ENCODE measurements at places on chromosomes 2 and 18.

GRCh38 chr2:223117533-223117932 is 65.5 kb downstream of the KCNE4 start:
- no peak for DNase-seq

DNA sequence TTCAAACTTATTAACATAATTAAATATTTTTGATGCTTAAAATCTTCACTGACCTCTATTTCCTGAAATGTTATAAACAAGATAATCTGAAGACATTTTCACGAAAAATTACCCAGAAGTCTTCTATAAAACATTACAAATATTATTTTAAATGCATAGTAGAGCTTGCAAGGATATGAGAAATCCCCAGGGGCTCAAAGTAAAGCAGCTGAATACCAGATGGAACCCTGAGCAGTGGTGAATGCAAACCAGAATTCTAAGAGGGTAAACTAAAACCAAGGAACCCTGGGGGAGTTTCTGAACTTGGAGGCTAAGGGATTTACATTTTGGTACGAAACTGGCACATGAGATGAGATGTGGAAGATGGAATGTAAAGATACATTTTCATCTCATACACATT is 83.6 kb downstream of the FSHR start:
- DNase-seq = no peak

- no peak for DNase-seq
Measured at GRCh38 chr2:41863062-41863461, 184.8 kb upstream of the PKDCC start.

- DNase-seq = no peak
Measured at GRCh38 chr2:143877876-143878530, 641.9 kb downstream of the ZEB2 start.

GRCh38 chr2:159219394-159219998 is 67.0 kb downstream of the WDSUB1 start:
- no peak for DNase-seq

DNA sequence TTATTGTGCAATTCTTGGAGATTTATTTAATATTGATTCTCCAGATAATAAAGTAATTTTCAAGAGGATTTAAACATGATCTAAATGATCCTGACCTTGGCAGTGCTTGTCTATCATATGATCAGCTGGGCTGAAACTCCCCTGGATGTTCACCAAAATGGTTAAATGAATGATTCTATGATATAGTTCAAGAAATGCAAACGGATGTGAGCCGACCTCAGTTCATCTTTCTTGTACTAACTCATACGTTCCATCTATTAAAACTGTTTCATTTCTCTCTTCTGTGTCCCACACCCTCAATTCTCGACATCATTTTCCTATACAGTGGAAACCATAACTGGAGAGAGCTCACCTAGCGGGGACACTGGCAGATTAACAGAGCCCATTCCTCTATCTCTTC is 281.7 kb upstream of the CCDC68 start:
- DNase-seq = no peak

- DNase-seq = no peak
Measured at GRCh38 chr2:239114616-239115265, 266.9 kb downstream of the TWIST2 start.

GRCh38 chr2:15198051-15198450 is 363.1 kb downstream of the NBAS start:
- no peak for DNase-seq

DNA sequence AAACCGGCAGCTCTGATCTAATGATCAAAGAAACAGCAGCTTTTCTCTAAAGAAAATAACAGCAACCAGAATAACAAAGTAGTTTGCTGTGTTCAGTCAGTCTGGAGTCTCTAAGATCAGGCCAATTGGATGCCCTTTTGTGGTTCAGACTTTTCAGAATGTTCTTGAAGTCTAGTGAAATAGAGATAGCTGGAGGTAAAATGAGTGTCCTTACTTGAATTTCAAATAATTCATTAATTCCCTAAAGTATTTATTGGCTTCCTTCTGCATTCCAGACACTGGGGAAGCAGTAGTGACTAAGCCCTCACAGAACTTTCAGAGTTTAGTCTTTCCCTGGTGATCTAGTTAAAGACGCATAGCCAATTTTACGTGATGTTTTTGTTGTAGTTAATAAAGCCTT is 58.7 kb downstream of the C18orf54 start:
- DNase-seq = no peak

DNA sequence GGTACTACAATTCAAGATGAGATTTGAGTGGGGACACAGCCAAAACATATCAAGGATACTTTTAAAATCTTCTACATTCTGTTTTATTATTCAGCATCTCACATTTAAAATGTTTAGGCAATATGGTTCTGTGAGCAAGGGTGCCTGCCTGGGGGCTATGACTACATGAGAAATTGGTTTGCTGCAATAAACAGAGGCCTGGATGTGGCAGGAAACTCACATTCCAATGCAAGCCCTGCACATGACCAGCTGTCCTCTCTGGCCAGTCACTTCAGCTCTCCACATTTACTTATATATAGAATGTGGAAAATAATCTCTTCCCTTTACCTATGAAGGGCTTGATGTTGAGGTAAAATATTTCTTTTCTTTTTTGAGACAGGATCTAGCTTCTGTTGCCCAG is 193.4 kb downstream of the LRRTM1 start:
- no peak for DNase-seq

GRCh38 chr2:111207851-111208250 is 87.1 kb downstream of the BCL2L11 start:
- DNase-seq = no peak

DNA sequence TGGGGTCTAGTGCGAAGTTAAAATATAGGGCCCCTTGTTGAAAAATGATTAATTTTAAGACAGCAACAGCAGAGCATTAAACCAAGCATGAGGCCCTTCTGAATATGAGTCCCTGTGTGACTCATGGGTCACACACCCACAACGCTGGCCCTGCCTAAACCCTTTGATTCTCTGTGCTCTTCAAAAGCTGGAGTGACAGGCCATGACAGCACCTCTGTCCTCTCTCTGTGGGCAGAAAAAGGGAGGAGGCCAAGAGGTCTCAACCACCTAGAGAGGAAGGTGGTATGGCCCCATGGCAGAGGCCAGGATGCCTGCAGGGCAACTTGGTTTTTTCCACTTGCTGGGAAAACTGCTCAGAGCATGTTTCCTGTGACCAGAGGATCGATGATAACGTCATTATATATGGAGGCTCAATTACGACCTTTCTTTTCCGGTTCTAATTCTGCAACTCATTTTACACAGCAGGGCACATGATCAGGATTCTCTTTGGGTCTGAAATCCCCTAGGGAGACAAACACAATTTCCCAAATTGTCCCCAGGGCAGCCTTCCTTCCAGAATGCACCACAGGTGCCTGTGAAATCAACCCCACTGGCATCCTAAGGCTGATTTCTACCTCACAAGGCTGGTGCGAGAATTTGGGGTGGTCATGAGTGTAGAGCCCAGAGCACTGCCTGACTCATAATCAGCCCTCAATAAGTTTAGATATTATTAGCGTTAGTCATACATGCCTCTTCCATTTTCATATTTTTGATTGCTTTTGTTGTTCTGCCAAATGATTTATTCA is 102.0 kb upstream of the PPP1CB start:
- no peak for DNase-seq

DNA sequence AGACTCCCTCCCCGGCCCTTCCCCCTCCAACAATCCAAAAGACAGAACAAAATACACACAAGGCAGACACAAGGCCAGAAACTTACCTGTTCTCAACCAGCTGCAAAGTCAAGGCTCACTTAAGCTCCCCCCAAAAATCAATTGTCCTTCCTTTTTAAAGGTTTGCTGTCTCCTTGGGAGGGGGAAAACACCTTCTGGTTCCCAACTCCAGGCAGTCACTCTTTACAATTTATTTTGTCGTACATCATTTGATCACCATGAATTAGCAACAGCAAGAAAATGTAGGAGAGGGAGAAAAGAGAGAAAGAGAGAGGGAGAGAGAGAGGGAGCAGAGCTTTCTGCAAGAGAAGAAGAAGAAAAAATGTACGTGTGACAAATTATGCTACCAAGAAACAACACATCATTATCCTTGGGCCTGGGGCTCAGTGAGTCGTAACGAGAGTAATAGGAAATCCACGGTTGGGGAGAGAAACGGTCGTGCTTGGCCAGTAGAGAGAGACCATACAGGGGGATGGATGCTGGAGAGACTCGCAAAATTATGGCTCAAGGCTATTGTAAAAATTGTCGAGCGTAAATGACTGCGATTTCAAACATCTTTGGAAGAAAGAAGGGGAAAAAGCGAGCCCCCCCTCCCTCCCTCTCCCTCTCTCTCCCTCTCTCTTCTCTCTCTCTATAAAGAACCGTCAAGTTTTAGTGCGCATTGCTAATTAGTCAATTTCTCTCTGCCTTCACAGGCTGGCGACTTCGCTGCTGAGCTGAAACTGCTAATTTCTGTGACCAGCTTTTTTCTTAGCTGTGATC is at the start of gene KLHL14:
Gene KLHL14, minus strand, starts transcription at position 443 of the 801 bp plus-strand sequence. CDS start 2,432 bp downstream, outside the sequence.
- DNase-seq = no peak

GRCh38 chr18:79680100-79680879 is 687 bp downstream of the CTDP1 start:
- peak; percentile 10 for DNase-seq

DNA sequence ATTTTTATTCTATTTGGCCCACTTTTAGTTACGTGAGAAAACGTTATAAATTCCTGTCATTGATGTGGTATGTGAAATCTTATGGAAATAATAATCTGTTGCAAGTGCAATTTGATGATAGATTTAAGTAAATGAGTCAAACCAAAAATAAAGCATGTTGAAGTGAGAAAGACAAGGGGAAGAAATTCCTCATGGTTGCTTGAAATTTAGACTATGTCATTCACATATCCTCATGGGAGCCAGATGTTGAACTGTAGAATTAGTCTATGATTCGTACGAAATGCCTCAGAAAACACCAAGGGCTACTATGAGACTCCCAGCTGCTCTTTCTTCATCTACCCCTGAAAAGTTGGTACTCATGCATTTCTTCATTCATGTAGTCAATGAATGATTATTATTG is 55.7 kb downstream of the KLHL14 start:
- no peak for DNase-seq

- no peak for DNase-seq
Measured at GRCh38 chr18:3526421-3527354, 76.7 kb downstream of the TGIF1 start.

DNA sequence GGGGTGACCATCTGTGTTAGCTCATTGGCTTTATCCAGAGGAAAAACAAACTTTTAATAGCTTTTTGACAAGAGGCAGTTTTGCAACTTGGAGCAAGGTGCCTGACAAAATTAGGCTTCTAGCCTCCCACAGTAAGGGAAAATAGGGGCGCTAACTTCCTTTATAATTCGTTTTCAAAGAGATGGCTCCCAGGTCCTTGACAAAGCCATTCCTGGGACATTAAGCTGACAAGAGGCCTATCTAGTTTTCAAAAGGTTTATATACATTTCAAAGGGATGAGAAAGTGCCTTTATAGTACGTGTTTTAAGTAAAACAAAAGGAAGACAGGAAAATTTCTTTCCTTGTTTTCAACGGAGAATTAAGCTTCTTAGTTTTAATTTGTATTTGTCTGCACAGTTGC is 159.4 kb upstream of the GCFC2 start:
- no peak for DNase-seq

- no peak for DNase-seq
Measured at GRCh38 chr18:68301441-68301840, 413.5 kb downstream of the TMX3 start.

DNA sequence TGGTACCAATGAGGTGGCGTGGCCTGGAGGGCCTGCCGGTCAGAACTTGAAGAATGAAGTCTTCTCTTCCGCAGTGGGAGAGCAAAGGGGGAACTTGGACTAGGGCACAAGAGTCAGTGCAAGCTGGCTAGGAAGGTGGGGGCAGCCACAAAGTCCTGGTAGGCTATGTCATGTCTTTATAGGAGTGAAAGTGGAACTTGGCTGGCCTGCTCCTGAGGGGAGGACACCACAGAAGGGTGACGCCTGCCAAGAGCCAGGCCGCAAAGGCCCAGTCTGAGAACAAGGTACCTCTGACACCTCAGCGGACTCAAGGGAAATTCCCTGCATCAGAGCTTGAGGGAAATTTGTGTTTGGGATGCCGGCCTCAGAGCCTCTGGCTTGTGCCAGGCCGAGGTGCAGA is 32.2 kb upstream of the MAP3K20 start:
- DNase-seq = no peak

GRCh38 chr2:189109921-189110397 is 69.6 kb downstream of the COL5A2 start:
- DNase-seq = no peak

DNA sequence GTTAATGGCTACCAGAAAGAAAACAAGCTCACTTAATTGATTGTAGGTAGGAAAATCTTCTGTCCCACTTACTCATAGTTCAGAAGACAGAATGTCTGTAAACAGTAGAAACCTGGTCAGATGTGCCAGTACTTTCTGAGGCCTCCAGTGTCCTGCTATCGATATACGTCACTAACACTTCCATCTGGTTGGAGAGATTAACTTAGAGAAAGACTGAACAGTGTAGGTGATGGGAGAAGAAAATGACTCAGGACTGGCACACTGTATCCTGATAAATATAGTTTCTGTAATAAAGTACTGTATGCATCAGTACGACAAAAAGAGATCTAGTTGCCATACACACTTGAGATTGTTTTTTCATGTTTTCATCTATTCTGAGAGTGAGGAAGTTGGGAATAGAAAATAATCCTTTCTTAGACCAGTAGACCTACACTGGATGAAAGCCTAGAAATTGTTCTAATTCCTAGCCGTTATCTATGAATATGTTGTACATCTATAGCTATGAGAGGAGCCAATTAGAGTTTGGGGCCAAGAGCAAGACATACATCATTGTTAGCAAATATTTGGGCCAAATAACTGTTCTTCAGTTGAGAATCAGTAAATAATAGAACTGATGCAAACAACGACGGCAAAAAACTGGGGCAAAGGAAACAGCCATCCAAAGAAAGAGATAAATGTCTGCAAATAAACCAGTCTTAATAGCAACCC is 105.9 kb downstream of the NAT8 start:
- no peak for DNase-seq

DNA sequence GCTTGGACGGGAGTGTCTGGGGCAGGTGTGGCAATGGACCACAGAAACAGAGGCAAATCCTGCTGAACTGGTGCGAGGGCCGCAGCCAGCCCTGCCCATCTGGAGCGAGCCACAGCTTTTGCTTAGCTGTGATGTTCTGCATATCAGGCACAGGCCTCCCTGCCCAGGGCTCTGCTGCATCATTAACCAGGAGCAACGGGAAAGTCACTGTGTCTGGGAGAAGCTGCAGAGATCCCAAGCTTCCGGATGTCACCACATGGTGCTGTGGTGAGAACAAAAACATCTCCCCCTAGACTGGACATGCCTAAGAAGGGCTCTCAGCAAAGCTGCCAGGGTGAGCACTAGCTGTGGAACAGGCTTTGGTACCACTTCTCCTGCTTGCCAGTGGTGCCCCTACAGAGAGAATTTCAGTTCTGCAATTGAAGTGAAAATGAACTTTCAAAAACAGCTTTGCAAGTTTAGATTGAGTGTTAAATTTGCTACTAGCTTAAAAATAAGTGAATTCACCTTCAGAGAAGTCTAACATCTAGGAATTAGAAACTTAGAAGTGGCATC is 172.9 kb upstream of the MYT1L start:
- DNase-seq = no peak

Measured in activated effector memory CD4-positive, alpha-beta T cell treated with Interleukin-2 at 50 U/mL for 16 hours (primary cell).